ENCODE measurements at places on chromosomes 1 and 21.
A peak's percentile ranks its signal among the peaks of the same experiment; 100 is the strongest.

DNA sequence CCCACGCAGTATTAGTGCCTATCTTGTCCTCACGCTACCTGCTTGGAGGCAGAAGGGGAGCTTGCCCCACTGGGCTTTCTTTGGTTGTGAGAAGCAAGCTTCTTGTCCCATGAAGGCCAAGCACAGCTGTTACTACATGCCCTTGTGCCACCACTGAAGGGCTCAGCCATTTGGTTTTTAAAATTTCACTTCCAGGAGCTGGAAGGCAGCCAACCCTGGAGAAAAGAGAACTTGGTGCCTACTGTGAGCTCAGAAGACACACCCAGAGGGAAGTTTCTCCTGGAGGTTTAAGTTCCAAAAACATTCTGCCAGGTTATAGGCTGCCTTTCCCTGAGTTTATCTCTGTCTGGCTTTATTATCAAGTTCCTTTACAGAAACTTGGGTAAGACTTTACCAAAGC, 187.4 kb downstream of the SLC35F3 start:
- no peaks in the 10 kb centered on the region for H3K4me1 ChIP-seq
- no peak for DNase-seq
- H3K27me3 ChIP-seq = peaks cover 16% of the 10 kb centered on the region
- no peaks in the 10 kb centered on the region for H3K36me3 ChIP-seq
- no peak overlapping the region for H3K27ac ChIP-seq

GRCh38 chr1:19744335-19744743, 55.4 kb downstream of the TMCO4 start:
- H3K36me3 ChIP-seq = peaks cover 34% of the 10 kb centered on the region
- H3K4me3 ChIP-seq = no peak overlapping the region
- no peaks in the 10 kb centered on the region for H3K27me3 ChIP-seq
- H3K27ac ChIP-seq = no peak overlapping the region
- H3K4me1 ChIP-seq = no peaks in the 10 kb centered on the region
- DNase-seq = no peak

DNA sequence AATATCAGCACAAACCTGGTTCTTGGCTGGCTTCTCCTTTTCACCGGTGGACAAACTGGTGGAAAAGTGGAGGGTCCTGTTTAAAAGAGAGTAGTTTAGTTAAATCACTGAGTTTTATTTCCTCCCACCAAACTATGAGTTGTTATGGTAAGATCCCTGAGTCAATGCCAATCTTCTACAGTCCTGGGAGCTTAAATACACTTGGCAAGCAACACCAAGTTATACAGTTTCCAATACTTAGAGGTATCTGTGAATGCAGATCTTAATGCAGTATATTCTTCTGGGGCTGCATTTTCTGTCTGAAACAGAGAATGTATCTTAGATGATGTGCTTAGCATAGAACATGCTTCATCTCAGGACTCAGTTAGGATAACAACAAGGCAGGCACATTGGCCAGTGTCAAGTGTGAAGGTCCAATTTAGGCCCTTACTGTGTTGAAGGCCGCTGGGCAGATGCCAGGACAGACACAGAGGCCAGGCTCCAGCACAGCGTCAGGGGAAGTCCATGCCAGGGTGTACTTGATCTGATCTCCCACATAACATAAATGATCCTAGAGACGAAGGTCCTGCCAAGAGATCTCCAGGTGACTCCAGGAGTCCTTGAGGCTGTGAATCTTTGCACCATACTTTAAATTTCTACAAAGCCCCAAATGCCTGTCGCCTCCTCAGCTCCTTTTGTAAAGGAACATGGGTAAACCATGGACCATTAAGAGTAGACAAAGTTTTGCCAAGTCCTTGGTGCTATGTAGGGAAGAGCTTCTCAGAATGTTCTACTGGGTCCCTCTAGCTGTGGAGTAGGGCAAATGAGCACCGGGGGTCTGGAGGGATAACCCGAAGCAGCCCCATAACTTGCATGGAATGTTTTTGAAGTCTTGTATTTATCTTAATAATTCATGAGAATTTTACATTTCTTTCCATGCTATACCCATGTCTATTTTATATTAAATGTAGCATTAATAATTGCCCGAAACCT, 76.8 kb downstream of the KCNJ15 start:
- DNase-seq = no peak
- H3K36me3 ChIP-seq = no peaks in the 10 kb centered on the region
- H3K4me3 ChIP-seq = no peak overlapping the region
- H3K27me3 ChIP-seq = peaks cover 1% of the 10 kb centered on the region
- no peaks in the 10 kb centered on the region for H3K4me1 ChIP-seq

DNA sequence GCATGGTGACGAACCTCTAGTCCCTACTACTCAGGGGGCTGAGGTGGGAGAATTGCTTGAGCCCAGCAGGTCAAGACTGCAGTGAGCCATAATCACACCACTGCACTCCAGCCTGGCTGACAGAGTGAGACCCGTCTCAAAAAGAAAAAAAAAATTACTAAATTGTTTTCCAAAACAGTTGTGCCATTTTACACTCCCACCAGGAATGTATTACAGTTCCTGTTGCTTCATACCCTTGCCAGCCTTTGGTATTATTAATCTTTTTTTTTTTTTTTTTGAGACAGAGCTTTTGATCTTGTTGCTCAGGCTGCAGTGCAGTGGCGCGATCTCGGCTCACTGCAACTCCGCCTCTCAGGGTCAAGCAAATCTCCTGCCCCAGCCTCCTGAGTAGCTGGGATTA, 55.9 kb downstream of the RPS6KA1 start:
- H3K36me3 ChIP-seq = no peaks in the 10 kb centered on the region
- H3K27ac ChIP-seq = no peak overlapping the region
- no peak for DNase-seq
- no peak overlapping the region for H3K4me3 ChIP-seq
- H3K27me3 ChIP-seq = no peaks in the 10 kb centered on the region
- H3K4me1 ChIP-seq = peaks cover 26% of the 10 kb centered on the region

DNA sequence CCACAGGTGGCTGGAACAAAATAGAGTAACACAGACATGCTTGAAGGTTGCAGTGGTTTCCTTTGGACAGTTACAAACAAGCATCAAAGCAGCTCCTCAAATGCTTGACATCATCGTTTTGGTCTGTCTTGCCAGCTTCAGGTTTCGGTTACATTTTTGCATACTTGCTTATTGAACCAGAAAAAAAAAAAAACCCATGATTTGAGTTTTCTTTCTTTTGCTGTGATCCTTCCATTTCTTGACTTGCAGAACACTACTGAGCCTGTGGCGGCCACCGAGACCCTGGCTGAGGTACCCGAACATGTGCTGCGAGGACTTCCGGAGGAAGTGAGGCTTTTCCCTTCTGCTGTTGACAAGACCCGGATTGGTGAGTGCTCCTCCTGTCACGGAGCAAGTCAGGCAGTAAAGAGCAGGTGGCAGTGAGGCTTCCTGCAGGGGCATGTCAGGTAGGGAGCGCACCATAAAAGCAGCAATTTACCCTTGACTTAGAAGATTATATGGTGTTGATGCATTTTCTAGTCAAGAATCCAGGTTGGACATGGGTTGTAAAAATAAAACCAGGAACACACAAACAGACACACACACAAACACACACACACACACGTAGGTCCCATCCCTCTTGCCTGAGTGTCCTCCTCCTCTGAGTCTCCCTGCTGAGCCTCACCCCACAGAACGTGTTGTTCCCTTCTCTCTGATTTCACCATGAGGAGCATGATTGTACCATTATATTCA, 30.9 kb downstream of the PRDM2 start:
- H3K27ac ChIP-seq = peak overlapping the region; percentile 98
- H3K36me3 ChIP-seq = peaks cover 9% of the 10 kb centered on the region
- H3K27me3 ChIP-seq = no peaks in the 10 kb centered on the region
- peak overlapping the region; percentile 81 for H3K4me3 ChIP-seq
